ENCODE measurements at places on chromosomes 3 and 15.
A peak's percentile ranks its signal among the peaks of the same experiment; 100 is the strongest.

GRCh38 chr3:126256251-126256650 lies 75.9 kb upstream of the ALDH1L1 start:
- DNase-seq, result no peak

DNA sequence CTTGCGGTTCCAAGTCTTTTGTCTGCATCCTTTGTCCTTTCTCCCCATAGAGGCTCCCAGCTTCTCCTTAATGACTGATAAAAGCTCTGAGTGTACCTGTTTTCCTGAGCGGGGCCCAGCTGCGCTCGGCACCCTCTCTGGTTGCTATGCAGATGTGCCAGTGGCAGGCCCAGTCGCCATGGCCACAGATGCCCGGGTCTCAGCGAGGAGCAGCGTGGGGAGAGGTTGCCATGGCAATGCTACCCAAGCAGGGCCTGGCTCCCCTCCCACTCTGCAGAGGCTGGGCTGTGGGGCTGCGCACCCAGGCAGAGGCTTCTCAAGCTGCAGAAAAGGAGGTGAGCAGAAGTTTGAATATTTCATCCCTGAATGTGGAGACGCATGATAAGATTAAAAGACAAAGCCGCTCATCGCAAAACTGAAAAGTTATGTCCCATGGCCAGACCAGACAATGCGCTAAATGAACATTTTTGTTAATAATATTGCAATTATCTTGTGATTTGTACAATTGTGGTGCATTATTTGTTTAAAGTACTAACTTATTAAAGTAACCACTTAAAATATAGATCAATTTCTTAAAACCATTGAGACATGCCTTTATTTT lies 66.1 kb downstream of the TPRA1 start:
- no peak for DNase-seq

GRCh38 chr3:26425076-26425475 lies 197.5 kb upstream of the LRRC3B start:
- no peak for DNase-seq

GRCh38 chr3:38551026-38551832 lies 55.1 kb downstream of the EXOG start:
- DNase-seq, result no peak

DNA sequence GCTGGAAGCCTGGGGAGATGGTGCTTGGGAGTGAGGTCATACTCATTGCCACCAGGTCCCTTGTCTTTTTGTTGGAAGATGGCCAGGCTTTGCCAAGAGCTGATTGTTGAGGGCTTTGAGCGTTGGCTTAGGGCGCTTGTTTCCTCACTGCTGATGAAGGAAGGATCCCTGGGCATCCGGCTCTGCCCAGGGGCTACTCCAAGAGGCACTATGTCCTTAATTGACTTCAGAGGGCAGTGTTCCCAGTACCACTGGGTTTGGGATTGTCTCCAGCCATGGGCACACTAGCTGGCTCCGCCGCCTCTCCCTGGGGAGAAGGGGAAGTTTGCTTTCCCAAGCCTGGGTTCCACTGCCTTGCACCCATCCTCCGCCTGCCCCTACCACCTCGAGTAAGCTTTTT lies 57.2 kb upstream of the RGMA start:
- no peak for DNase-seq

GRCh38 chr15:100147828-100148227 lies 193.9 kb downstream of the ADAMTS17 start:
- no peak for DNase-seq

GRCh38 chr15:70963199-70963598 lies 70.6 kb downstream of the LRRC49 start:
- no peak for DNase-seq

- DNase-seq, result no peak
These were observed 182.4 kb downstream of the RBMS3 start for GRCh38 chr3:29463304-29463703.

DNA sequence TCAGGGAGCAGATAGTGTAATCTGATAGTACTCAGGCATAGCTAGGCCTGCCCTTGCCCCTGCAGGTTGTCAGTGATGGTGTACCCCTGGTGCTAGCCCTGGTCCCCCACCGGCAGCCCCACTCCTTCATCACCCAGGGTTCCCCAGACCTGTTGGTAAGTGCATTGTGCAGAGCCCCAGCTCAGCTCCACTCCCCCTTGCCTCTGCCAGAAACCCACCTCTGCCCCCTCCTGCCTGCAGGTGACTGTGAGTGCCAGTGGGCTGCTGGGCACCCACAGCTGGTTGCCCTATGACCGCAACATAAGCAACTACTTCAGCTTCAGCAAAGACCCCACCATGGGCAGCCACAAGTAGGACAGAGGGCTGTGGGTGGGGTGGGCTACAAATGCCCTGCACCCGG lies 27.5 kb downstream of the NBEAL2 start:
- DNase-seq, result no peak

GRCh38 chr3:183148056-183148455 lies 14.5 kb downstream of the LAMP3 start:
- no peak for DNase-seq

GRCh38 chr3:193702967-193703366 lies 110.0 kb downstream of the OPA1 start:
- DNase-seq, result no peak

GRCh38 chr3:100141586-100141985 lies 27.3 kb upstream of the FILIP1L start:
- no peak for DNase-seq

DNA sequence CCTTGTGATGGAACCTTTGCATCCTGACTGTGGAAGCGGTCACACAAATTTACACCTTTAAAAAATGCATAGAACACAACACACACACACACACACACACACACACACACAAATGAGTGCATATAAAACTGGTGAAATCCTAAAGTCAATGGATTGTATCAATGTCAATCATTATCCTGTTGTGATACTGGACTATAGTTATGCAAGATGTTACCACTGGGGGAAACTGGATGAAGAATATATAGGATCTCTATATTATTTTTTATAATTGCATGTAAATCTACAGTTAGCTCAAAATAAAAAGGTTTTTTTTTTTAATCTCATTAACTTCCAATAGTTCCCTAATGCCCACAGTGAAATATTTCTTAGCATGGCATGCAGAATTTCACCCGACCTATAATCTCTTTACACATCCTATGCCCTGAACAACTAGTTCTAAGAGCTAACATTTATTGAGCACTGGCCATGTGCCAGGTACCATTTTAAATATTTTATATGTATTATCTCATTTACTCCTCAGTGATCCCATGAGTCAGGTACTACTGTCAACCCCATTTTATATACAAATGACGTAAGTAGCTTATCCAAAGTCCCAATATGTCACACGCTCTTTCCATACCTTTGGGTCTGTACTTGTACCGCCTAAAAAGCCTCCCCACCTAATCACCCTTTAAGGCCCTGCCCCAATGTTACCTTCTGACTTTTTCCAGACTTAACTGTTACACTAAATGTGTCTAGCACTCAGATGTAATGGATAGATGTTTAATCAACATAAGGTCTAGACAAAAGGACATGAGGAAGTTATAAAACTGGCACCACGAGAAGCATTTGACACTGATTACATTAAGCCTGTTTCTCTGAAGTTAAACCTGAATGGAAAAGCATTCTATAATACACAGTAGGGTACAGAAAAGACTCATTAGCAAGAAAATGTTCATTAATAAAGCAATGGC lies 5.5 kb downstream of the ABCC5 start:
- no peak for DNase-seq

GRCh38 chr3:184237211-184237610 lies 7.8 kb downstream of the VWA5B2 start:
- no peak for DNase-seq

- DNase-seq, result no peak
These were observed 822.7 kb downstream of the TUSC7 start for GRCh38 chr3:117532268-117532667.

- no peak for DNase-seq
These were observed 28.6 kb upstream of the ITPKA start for GRCh38 chr15:41464889-41465580.

DNA sequence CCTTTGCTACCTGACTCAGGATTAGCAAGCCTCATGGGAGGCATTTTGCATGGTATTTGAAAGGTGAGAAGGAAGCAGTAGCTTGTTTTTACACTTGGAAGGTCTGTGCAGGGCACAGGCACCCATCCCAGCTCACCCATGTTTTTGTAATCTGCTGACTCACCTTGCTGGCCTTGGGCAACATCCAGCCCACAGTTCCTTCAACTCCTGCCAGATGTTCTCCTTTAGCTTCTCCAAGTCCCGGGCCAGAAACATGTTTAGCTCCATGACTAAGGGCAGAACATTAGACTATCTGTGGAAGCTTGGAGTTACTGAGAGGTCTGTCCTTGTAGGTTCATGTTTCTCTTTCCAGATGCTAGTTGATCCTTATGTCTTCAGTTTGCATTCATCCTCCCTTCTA lies 12.4 kb upstream of the ZNF770 start:
- DNase-seq, result no peak

GRCh38 chr3:111923806-111924205 lies 55.0 kb upstream of the ABHD10 start:
- DNase-seq, result no peak

DNA sequence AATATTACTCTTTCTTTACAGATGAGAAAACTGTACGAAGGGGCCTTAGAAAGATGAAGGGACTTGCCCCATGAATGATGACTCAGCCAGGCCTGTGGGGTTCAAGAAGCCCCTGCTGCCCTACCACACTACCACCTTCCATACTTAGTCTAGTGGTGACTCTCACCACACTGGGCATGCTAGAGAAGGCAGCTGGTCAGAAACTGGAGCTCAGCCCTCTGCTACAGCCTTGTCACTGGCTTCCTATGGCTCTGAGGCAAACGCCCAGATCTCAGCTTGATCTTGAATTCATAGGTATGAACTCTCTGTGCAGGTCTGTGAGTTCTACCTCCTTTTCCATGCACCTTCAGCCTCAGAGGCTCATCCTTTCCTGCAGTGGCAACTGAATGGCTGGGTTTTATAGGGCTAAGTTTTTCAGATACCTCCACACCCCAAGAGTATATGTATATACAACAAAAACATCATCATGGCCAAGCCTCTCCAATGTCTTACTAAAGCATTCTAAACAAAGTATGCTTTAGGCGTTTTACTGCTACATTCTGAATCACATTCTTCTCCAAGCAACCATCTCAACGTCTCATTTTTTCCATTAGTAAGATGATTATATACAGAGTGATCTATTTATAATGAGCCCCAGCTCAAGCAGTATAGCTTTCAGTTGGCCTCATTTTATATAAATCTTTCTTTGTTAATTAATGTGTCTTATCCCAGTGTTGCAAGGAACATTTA lies 234.1 kb downstream of the GREM1 start:
- DNase-seq, result no peak

DNA sequence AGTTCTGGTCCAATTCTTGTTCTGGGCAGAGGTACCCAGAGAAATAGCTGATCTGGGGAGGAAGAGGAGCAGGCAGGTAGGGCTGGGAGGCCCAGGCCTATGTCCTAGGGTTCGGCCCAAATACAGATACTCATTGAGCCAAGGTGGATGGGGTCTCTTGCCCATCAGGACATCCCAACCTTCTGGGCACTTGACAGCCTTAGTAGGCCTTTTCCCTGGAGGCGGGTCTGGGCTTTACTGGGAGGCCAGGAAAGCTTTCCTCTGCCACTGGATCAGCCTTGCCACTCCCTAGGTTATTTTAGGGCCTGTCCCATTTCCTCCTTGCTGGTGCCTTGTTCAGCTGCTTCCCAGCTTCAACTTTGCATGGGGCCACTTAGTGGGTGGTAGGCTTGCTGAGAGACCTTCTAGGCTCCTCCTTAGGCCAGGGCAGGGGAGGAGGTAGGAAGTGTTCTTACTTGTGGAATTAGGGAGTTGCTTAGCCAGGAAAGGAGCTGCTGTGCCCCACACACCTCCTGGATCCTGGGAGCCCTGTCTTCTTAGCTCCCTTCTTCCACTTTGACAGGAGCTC lies 9.7 kb downstream of the TEX264 start:
- DNase-seq, result no peak

DNA sequence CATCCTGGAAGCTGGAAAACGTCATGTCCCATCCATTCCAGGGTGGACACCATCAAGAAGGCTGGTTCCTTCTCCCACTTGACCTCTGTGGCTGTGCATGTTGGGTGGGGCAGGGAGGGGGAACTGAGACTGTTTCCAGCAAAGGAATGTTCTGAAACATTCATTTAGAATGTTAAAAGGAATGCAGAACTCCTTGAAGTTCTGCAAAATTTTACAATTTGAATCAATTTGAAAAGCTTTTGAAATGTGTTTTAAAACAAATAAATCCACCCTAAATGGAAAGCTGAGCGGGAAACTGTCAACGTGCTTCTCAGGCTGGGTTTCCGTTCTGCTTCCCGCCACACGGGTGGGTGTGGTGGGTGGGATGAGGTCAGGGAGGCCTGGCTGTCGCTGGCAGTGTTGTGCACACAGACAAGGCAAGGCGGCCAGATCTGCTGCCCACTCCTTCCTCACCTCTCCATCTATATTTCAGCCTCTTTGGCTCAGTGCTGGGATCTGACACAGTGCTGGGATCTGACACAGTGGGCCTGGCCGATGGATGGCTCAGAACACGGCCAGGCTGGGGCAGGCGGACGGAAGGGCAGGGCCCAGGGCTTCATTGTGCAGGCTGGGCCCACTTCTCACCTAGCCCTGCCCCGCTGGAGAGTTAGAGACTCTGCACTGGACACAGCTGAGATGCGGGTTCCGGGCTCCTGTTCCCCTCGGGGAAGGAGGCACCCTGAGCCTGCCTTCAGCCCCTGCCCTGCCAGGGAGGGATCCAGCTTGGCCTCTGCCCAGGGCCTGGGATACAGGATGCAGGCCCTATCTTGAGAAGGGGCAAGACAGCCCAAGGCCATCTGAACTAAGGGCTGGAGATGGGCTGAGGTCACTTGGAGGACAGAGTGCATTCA lies 110.4 kb downstream of the TMEM266 start:
- no peak for DNase-seq

DNA sequence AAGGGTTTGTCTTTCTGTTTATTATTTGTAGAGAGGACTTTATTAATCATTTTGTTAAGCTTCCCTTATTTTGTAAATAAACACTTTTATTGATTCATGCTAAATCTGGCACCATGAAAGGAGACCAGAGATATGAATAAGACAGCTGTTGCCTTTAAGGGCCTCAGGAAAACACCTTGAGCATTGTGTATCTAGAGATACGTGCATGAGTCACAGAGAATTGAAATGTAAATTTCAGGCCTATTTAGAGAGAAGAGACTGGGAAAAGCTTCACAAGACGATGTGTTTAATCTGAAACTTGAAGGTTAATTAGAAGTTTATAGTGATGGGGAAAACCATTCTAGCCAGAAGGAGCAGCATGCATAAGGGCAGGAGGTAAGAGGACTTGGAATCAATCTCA lies 28.6 kb upstream of the UTS2B start:
- no peak for DNase-seq

DNA sequence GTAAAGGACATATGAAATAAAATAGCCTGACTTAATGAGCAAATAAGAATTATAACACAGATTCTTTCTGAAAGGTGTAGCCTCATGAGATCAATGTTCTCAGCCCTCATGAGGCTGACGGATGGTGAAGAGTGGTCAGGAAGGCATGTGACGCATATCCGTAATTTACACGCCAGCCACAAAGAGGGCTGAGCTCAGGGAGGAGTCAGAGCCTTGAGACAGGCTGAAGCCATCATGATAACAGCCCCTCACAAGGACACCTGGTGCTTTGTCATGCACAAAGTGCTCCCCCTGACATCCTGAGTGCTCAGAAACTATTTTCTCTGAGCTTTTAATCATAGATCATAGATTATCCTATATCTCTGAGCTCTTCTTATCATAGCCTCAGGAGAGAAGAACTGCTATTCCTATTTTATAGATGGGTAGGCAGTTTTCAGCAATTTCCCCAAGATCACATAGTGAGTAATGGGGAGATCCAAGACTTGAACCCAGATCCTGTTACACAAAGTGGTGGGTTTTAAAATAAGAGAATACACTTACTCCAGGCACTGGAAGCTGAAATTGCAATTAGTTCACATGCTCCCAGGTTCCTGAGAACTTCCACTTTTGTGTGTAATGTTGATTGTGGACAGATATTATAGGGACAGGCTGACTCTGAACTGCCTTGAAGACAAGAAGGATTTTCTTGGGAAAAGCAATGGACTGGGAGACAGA lies 267.1 kb downstream of the RPLP1 start:
- DNase-seq, result peak; percentile 43
